Renal cortical epithelial cell (primary cell): ENCODE measurements at places on chromosomes 5 and 9. TPM values are rescaled to one million over a fixed set of nuclear protein-coding genes. Genes with fewer than 3 reads are reported as not detected.

GRCh38 chr9:118038713-118039112 is 334.5 kb downstream of the TLR4 start:
- DNase-seq = no peak

DNA sequence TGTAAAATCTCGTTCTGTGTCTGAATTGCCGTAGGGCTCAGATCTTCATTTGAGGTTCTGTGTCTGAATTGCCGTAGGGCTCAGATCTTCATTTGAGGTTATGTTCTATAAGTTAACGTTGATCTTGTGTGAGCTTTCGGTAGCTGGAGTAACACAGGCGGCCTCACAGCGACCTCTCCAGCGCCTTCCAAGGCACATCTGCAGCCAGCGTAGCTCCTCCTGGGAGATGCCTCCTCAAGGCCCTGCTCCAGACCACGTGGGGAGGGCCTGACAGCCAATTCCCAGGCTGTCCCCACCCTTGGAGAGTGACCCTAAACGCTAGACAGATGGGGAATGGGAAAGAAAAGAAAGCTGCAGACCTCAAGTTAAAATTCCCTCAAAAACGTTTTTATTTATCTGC is 8.7 kb upstream of the AHRR start:
- DNase-seq = no peak

DNA sequence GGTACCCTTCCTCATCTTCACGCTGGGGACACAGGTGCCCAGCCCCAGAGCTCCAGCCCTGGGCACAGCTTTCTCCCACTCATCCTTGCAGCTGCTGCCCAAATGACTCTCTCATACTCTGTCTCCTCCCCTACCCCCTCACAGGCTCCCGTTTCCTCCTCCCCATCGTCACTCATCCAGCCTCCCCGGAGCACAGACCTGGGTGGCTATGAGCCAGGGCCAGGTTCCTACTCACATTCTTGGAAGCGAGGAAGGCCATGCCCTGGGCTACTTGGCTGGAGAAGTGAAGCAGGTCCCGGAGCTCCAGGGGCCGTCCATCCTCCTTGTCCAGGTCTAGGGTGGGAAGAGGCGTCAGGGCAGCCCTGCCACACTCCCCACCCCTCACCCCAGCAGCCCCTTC is 29.3 kb downstream of the CSF1R start:
- no peak for DNase-seq

DNA sequence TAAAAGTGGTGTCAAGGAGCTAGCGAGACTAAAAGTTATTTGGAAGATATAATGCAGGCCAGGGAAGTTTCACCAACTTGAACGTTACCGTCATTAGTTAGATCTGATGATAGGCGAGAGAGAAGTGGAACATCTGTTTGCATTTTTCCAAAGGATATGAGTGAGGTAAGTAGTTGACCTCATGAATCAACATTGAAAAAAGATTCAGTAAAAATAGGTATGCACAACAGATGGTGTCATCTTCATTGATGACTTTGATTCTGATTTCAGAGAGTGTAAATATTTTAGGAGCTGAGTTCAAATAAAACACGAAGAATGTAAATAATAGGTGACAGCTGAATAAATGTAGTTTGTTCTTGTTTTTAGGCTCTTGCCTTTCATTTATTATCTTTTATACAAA is 998.9 kb upstream of the CDH6 start:
- DNase-seq = no peak

- no peak for DNase-seq
Observed at GRCh38 chr5:29770936-29771335, 1422.5 kb upstream of the CDH6 start.

DNA sequence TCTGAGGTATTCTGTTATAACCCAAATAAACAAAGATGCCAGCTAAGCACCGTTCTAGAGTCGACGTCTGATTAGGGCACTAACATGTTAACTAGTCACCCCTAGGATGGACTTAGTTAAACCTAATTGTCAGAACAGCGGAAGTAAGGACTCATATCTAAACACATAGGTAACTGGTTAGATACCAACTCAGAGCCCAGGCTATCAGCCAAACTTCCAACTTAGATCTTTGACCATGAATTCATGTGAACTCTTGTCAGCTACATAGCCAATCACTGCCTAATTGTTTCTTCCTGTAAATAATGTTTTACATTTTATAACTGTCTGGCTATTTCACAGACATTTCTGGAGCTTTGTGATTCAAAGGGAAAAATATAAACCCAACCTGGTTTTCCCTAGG is 84.3 kb upstream of the DHFR start:
- no peak for DNase-seq

DNA sequence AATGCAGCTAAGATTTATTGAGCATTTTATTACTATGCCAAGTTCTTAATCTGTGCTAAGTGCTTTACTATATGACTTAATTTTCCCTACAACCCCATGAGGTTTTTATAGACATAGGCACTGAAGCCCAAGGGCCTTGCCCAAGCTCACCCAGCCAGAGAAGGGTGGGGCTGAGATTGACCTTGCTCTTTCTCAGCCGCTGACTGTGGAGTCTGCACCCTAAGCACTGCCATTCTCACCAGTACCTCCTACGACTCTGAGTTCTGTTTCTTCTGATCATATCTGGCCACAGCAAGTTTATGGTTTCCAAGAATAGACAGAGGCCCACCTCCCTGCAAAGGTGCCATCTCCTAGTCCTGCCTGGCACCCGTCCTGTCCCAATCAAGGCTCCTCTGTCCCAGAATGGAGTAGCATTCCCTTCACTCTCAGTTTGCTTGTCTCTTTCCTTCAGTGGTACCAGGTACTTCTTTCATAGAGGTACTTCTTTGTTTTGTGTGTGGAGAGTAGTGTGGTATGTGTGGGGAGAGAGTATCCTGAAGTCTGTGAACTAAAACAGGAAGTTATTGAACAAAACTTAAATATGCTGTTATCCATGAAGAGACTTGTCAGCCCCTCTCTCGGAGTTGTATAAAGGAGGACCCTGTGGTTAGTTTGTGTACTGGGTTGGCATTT is 42.6 kb downstream of the CSF1R start:
- no peak for DNase-seq

GRCh38 chr9:124939944-124940343 is 939 bp downstream of the GOLGA1 start:
- DNase-seq = no peak

MEIKIN gene
- total RNA-seq = not detected in 2 replicates
